ENCODE measurements at places on chromosomes 13 and 19. TPM values are rescaled to one million over a fixed set of nuclear protein-coding genes. Genes with fewer than 3 reads are reported as not detected.

The LYPD5 gene
- total RNA-seq, result 6.7 TPM

The CD22 gene
- 0.46 TPM for total RNA-seq

The DMRTC2 gene
- total RNA-seq, result not detected

The EDNRB gene
- total RNA-seq, result 169 TPM

The GPC6 gene
- 19.8 TPM for total RNA-seq

The SHISA7 gene
- total RNA-seq, result 4.6 TPM

The PSG1 gene
- not detected for total RNA-seq

The ADAMTS10 gene
- total RNA-seq, result 42.7 TPM

The CAPN12 gene
- 1.2 TPM for total RNA-seq

The TEAD2 gene
- 10.8 TPM for total RNA-seq

The ZMYM5 gene
- 29.8 TPM for total RNA-seq

The CEACAM7 gene
- total RNA-seq, result not detected

The PDX1 gene
- not detected for total RNA-seq

The ACP7 gene
- not detected for total RNA-seq

The BEST2 gene
- not detected for total RNA-seq

The EFNA2 gene
- 12.5 TPM for total RNA-seq

The UBE2L5 gene
- total RNA-seq, result 0.92 TPM

All from diencephalon (tissue), 1 donor.